ENCODE measurements at places on chromosomes 3 and 15.

- no peak for DNase-seq
These were observed 127.3 kb downstream of the RAP2B start for GRCh38 chr3:153289334-153289808.

GRCh38 chr3:72449551-72449950 lies 398.7 kb downstream of the SHQ1 start:
- no peak for DNase-seq

- DNase-seq, result peak; percentile 34
These were observed 15.9 kb downstream of the ARHGAP31 start for GRCh38 chr3:119310071-119310470.

GRCh38 chr3:152200476-152201420 lies 68.0 kb upstream of the MBNL1 start:
- DNase-seq, result no peak

DNA sequence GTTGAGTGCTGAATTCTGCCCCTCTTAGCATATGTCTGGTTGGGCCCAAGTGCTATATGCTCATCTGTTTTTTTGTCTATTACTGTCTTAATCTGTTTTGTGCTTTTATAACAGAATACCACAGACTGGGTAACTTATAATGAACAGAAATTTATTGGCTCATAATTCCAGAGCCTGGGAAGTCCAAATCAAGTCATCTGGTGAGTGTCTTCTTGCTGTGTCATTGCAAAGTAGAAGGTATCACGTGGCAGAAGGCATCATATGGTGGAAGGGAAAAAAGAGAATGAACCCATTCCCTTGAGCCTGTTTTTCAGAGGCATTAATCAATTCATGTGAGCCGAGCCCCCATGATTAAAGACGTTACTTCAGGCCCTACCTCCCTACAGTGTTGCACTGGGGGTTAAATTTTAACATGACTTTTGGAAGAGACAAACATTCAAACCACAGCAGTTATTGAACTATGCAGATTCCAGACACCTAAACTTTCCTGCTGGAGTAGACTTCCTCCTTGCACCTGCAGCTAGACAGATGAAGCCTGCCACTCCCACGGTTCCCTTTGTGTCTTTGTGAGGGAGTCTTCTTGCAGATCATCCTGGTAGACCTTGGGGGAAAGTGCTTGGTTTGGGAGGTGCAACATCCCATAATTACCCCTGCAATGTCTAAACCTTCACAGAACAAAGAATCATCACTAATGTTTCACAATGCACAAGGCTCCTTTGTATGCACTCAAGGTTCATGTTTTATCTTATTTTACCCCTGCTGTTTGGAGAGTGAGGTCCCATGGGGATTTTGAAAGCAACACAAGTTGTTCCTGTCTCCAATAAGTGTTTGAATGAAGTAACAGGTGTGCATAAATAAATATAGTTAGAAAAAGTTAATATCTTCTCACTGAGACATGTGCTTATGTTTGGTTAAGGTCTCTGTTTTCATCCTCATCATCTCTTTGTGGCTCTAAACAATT lies 64.7 kb upstream of the XCR1 start:
- no peak for DNase-seq

DNA sequence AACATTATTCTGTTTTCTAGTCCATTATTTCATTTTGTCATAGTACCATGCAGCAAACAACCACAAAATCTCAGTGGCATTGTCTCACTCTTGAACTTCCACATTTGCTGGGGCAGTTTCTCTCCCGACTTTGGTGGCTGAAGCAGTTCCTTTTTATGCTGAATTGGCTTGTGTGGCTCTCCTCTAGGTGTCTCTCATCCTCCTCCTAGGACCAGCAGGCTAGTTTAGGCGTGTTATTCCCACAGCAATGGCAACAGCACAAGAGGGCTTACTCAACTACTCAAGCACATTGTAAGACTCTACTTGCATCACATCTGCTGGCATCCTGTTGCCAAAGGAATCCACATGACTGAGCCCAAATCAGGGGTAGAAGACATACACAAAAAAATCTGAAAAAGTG lies 201.8 kb upstream of the KCNH8 start:
- no peak for DNase-seq

GRCh38 chr15:52232327-52232726 lies 41.1 kb upstream of the GNB5 start:
- DNase-seq, result no peak

- DNase-seq, result no peak
These were observed 1.1 kb downstream of the HYAL3 start for GRCh38 chr3:50297896-50298725.

DNA sequence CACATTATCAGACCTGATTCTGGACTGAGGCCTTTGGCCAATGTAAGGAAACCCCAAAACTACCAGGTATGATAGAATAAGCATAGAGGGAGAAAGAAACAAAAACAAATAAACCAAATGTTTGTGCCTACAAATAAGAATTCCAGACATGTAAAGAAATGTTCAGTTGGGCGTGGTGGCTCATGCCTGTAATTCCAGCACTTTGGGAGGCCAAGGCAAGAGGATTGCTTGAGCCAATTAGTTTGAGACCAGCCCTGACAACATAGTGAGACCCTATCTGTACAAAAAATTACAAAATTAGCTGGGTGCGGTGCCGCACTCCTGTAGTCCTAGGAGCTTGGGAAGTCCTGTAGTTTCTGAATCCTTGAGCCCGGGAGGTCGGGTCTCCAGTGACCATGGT lies 13.0 kb downstream of the TMEM202 start:
- no peak for DNase-seq

- DNase-seq, result no peak
These were observed 41.6 kb downstream of the IMPG2 start for GRCh38 chr3:101278727-101279126.

DNA sequence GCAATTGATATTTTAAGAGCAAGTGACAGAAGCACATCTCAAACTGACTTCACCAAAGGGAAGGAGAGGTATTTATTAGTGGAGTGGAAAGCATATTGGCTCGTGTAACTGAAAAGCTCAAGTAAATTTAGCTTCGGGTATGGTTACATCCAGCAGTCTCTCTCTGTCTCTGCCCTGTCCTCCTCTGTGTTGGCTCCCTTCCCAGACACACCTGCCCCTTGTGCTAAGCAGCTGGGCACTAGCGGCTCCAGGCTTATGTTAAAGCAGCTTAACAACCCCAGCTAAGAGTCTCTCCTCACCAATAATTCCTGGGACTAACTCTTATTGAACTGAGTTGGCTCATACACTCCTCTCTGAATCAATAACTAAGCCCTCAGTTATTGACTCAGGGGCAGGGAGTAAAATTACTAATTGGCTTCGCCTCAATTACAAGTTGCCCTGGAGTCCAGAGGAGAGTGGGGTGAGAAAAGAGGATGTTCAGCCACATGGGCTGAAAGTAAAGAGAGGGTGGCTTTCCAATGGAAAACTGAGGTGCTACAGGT lies 12.8 kb upstream of the SH3BP5 start:
- no peak for DNase-seq

DNA sequence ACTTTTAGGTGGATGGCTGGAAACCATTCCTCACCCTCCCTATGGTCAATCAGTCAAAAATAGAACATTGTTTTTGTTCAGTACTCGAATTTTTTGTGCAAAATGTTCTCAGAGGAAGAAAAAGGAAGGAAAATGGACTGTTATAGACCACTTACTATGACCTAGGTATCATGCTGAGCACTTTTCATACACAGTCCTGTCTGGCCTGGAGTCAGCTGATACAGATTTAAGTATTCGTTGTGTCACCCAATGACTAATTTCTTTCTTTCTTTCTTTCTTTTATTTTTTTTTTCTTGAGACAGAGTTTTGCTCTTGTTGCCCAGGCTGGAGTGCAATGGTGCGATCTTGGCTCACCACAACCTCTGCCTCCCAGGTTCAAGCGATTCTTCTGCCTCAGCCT lies 29.1 kb upstream of the TNIK start:
- DNase-seq, result no peak

- DNase-seq, result no peak
These were observed 97.1 kb upstream of the TNFAIP8L3 start for GRCh38 chr15:51191766-51192165.

GRCh38 chr15:89364741-89365450 lies 30.3 kb upstream of the POLG start:
- DNase-seq, result no peak
